Stimulated activated CD8-positive, alpha-beta memory T cell treated with anti-CD3 and anti-CD28 coated beads, Interleukin-4, amount 100 ng/mL, for 4 hours (primary cell): ENCODE measurements at places on chromosomes 2 and 18.

DNA sequence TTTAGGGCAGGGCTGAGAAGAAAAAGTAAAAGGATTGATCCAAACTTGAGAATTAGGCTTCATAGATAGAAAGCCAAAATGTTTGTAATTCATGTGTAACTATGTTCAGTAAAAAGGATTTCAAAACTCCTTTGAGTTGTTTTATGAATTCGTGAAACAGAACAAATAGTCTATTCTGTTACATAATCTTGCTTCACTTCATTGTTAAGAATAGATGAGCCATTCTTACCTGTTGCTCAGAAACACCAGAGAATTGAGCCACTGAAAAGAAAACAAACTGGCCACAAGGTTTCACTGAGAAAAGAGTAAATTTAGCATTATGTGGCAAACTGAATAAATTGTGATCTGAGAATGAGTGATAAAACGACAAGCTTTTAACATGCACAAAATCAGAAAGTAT lies 4.5 kb upstream of the ITPRID2 start:
- no peak for DNase-seq

- peak; percentile 81 for DNase-seq
Observed at GRCh38 chr2:240560084-240560479, at the start of gene DUSP28. Gene DUSP28, plus strand, starts transcription at chr2:240560357. Its CDS starts 328 bp downstream, at chr2:240560685.

DNA sequence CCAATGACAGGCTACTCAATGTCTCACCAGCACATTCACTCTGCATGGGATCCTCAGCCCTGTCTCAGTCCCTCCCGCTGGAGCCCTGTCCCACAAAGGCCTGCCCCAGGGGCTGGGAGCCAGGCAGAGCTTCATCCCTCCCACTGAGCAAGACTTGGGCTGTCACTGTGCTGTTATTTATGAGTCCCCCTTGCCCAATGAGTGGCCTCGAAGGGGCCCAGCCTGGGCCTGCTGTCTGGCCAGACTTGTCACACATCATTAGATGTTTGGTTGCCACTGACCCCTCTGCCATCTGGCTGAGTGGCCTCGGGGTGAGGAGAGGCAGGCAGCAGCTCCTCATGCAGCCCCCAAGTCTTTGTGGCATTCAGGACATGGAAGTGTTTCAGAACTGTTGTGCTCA lies 330.6 kb upstream of the SKOR2 start:
- no peak for DNase-seq

- no peak for DNase-seq
Observed at GRCh38 chr2:6556755-6557154, 309.0 kb downstream of the CMPK2 start.

DNA sequence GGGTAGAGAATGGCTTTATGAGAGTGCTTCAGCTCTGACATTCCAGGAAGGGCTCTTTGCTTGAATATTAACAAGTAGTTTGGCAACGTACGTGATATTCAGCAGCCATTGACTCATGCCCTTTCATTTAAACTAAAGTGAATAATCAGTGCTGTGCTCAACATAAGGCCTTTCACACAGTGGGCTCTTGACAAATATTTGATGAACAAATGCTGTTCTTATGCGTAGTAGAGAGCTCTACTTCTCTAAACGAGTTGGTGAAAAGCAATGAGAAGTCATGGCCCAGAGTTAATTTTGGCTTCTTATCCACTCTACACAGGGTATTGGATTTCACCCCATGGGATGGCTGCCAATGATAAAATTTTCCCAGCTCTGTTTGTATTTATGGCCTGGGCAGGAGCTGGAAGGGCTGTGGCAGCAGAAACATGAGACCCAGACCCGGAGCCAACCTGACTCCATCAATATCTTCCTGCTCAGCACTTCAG lies 338.9 kb downstream of the CCDC85A start:
- DNase-seq = no peak

- DNase-seq = no peak
Observed at GRCh38 chr18:69715191-69715795, 232.4 kb downstream of the CD226 start.

DNA sequence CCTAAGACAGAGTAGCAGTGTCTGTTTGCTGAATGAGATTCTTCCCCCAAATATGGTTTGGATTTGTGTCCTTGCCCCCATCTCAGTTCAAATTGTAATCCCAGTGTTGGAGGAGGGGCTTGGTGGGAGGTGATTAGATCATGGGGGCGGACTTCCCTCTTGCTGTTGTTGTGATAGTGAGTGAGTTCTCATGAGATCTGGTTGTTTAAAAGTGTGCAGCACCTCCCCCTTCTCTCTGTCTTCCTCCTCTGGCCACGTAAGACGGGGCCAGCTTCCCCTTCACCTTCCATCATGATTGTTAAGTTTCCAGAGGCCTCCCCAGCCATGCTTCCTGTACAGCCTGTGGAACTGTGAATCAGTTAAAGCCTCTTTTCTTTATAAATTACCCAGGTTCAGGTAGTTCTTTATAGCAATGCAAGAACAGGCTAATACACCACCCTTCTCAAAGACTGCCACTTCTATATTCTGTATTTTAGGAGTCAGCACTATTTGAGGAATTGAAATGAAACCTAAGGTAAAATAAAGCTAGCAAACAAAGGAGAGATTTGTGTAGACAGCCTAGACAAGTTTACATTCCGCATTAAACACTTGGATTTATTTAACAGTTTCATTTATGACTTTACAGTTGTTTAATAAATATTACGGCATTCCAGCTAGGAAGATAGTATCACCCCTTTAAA lies 21.6 kb downstream of the FBXO36 start:
- no peak for DNase-seq

GRCh38 chr2:218746470-218746795 lies 35.5 kb upstream of the CYP27A1 start:
- DNase-seq = no peak
